IMR-90 (cell line): ENCODE measurements at places on chromosomes 6 and 20.

DNA sequence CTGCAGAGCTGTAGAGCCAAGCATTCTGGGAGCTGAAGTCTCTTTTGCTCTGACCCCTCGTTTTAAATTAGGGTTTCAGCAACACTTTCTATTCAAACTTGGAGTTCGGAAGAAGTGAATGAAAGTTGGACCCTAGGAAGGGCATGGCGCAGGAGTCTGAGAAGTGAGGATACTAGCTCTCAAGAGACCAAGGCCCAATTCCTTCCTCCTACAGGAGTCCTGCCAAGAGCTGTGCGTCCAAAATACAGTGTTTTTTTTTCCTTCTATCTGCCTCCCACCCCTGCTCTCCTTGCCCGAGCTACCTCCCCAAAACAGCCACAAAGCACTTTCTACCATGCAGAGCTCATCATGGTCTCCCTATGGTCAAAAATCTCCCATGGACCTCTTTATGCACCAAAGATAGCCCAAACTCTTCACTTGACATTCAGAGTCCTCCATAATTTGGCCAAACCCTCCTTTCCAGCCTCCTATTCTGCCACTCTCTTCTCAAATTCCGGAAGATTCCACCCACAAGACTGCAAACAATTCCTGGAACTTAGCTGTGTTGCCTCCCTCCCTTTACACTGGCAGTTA lies 649 bp upstream of the CSNK2A1 start:
- no peak for DNase-seq

- DNase-seq = no peak
Observed at GRCh38 chr6:156698239-156699016, 78.8 kb upstream of the ARID1B start.

DNA sequence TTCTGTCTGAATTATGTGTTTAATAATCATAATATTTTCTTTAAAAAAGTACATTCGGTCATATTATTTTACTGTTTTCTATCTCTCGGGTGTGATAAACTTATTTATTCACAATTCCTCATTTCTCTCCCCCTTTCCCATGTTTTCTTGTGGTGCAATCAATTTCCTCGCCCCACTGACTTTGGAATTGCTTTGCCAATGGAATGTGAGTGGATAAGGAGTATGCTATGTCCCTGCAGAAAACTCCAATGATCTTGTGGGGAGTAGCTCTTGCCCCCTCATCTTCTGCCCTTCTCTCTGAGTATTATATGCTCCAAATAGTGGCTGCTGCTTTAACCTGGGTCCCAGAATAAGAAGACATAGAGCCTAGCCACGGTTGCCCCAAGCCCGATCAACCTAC lies 64.1 kb downstream of the HMGN3 start:
- no peak for DNase-seq

- DNase-seq = no peak
Observed at GRCh38 chr20:18404172-18404571, 62.7 kb downstream of the DZANK1 start.

DNA sequence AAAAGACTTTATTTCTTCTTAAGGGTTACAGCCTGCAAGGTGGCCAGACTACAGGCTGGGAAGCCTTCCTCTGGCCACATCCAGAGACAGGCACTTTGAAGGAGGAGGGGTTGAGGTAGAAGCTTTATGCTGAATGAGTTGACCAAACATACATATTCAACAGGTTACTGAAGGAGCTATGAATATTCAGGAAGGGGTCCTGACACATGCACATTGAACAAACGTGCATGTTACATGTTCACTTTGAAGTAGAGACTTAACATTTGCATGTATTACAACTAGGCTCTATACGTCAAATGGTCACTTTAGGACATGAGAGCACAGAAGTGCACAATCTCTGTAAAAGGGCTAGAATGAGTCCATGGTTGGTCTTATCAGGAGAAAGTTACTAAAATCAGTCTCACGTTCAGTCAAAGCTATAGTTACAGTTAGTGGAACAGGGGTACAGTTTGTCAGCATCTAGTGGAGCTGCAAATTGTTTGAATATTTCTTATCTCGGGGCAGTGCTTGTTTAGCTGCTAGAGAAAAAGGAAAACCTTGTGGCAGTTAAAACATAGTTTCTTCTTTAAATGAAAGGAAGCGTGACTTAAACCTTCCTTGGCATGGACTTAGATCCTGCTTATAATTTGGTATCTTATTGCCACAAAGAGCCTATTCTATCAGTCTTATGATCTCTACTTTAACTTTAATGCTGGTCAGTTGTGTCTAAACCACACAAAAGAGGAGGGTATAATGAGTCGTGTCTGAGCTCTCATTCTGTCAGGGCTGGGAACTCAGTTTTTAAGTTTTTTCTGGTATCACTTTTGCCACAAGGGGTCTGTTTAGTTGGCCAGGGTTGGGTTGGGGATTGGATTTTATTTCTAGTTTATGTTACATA lies 4.6 kb upstream of the ZSCAN9 start:
- peak; percentile 22 for DNase-seq

DNA sequence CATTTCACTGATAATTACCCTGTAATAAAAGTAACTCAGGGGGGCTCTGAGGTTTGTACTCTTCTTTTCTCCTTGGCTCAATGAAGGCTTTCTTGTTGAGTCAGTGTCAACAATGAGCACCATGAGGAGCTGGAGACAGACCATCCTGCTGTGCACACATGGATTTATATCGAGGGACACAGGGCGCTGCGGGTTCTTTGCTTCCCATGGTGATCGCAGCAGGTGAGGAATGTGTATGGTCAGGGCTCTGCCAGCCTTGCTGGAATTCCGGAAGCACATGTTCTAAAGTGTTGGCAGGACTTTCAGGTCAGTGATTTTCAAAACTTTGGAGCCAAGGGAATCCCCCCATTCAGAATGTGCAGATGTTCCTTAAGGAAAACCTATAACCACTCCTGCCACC lies 27.1 kb downstream of the SMOC2 start:
- DNase-seq = no peak

DNA sequence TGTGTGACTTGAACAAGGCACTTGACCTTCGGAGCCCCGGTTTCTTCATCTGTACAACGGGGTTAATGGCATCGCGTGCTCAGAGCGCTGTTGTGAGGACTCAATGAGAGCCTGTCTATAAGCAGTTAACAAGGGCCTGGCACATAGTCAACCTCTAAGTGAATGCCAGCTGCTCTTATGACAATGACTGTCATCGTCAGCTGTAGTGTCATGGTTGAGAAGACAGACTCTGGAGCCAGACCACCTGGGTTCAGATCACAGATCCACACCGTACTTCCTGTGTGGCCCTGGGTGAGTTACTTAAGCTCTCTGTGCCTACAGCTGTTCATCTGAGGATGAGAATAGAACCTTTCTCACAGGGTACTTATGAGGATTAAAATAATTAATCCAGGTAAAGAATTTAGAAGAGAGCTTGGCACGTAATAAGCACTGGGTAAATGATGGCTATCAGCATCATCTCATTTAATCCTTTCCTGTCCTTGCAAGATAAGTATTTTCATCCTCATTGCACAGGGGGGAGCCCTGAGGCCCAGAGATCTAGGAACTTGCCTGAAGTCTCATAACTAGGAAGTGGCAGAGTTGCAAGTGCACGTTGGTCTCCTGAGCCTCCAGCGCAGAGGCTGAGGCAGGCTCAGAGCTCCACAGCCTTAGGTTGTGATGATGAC lies 105.3 kb downstream of the EYA2 start:
- DNase-seq = no peak

GRCh38 chr6:61909486-61909885 lies 376.5 kb downstream of the KHDRBS2 start:
- DNase-seq = no peak

DNA sequence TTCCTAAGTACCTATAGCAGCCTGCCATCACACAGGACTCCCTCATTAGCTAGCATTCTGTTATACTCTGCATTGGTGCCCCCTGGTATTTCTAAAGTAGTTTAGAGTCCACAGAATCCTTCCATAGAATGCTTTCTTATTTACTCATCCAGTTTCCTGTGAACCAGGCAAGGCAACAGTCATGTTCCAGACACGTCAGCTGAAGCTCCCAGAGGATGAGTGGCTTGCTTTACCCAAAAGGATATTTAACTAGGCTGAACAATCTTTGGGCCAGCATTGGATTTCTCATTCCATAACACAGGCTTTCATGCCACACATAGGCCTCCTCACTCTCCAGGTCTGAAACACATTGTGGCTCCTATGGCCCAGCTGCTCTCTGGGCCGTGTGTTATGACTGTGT lies 203.8 kb upstream of the MAP3K7 start:
- peak; percentile 86 for DNase-seq

- DNase-seq = no peak
Observed at GRCh38 chr6:80249897-80250296, 143.4 kb downstream of the BCKDHB start.

GRCh38 chr6:169587975-169588374 lies 113.9 kb downstream of the WDR27 start:
- DNase-seq = peak; percentile 67

- no peak for DNase-seq
Observed at GRCh38 chr6:56734335-56734734, 91.6 kb upstream of the DST start.

GRCh38 chr6:53587291-53587690 lies 42.4 kb upstream of the GCLC start:
- DNase-seq = no peak

- no peak for DNase-seq
Observed at GRCh38 chr6:13471184-13471583, 16.2 kb downstream of the GFOD1 start.

DNA sequence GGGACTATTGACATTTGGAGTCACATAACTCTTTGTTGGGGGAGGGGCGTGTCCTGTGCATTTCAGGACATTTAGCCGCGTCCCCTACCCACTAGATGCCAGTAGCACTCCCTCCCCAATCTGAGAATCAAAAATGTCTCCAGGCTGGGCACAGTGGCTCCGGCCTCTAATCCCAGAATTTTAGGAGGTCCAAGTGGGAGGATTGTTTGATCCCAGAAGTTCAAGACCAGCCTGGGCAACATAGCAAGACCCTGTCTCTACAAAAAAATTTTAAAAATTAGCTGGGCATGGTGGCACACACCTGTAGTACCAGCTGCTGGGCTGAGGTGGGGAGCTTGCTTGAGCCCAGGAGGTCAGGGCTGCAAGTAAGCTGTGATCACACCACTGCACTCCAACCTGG lies 2.1 kb upstream of the PREX1 start:
- no peak for DNase-seq

DNA sequence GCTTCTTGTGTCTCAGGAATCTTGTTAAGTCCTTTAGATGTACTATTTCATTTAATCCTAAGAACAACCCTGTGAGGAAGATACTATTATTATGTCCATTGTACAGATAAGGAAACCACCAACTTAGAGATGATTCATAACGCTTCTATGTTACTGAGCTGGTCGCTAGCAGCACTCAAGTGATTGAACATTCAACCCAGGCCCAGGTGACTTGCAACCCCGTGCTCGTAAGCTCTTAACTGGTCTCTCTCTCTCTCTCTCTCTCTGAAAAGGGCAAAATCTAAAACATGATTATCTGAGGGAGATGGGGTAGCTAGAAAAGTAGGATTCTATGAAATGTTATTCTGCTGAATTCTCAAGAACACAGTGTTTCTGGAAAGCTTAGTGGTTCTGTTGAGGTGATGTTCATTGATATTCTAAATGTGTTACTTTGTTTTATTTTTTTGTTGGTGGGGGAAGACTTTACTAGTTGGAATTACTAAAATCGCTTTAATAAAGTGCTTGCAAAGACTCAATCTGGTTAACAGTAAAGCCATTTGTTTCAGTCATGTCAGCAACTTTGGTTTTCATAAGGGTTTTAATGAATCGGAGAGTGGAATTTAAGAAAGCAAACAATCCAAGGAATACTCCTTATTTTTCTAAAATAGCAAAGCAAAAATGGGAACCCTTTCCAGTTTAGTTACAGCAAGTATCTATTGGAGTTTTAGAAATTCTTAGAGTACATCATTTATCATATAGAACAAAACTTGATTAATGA lies 265.0 kb upstream of the TAB2 start:
- DNase-seq = no peak

DNA sequence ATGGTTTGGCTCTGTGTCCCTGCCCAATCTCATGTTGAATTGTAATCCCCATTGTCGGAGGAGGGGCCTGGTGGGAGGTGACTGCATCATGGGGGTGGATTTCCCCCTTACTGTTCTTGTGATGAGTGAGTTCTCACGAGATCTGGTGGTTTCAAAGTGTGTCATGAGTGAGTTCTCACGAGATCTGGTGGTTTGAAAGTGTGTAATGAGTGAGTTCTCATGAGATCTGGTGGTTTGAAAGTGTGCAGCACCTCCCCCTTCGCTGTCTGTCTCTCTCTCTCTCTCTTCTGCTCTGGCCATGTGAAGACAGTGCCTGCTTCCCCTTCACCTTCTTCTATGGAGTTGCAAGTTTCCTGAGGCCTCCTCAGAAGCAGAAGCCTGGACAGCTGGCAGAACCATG lies 87.6 kb downstream of the MYLK4 start:
- DNase-seq = no peak

- no peak for DNase-seq
Observed at GRCh38 chr20:60579941-60580515, 621.8 kb downstream of the CDH26 start.

DNA sequence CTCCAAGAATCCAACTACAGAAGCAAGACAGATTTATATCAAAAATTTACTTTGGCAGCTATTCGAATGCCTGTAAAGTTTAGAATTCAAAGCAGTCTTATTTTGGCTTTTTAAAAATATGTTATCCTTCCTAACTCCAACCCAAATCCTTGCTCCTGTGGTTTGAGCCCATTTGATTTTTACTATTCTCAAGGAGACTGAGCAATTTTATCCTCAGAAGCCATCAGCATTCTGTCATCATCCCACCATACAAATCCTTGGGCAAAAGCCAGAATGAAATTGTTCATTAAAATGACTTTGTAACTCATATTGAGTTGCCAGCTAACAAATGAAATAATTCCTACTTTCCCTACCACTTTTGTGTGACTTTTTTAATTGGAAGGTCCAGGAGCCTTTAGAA lies 392.8 kb downstream of the ADGRB3 start:
- DNase-seq = no peak

- DNase-seq = peak; percentile 28
Observed at GRCh38 chr6:105550955-105551620, 148.2 kb upstream of the PREP start.

DNA sequence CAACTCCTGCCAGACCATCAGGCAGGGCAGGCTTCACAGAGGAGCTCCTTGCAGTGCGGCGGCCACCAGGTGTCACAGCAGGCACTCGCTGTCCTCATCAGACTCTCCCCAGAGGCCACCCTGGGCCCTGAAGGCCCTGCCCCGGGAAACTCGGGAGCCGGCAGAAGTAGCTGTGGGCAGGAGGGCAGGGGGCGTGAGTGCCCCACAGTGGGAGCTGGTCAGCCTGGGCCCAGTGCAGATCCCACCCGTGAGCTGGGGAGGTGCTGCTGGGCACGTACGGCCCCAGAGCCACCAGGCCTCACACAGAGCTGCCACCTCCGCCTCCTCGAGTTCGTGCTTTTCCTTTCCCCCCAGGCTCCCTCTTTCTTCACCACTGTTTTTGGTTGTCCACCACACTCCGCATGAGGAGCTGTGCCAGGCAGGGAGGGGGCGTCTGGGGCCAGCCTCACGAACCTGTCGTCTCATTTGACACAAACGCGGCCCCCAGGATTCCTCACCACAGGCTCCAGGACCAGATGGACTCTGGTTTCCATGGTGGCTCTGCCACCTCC lies 33.8 kb downstream of the FRMD1 start:
- no peak for DNase-seq
